ENCODE measurements at places on chromosomes 12 and 14. TPM values are rescaled to one million over a fixed set of nuclear protein-coding genes. Genes with fewer than 3 reads are reported as not detected.

The TMEM121 gene
- polyA plus RNA-seq: 6.5 TPM

The POP5 gene
- 55.0 TPM for polyA plus RNA-seq

The EML5 gene
- polyA plus RNA-seq: 3.5 TPM

The FAM186B gene
- 3.2 TPM for polyA plus RNA-seq

The MFAP5 gene
- polyA plus RNA-seq: 3.5 TPM

The CNTN1 gene
- polyA plus RNA-seq: 68.1 TPM

The TMEM30B gene
- polyA plus RNA-seq: 15.1 TPM

The CBLN3 gene
- 3.5 TPM for polyA plus RNA-seq

DNA sequence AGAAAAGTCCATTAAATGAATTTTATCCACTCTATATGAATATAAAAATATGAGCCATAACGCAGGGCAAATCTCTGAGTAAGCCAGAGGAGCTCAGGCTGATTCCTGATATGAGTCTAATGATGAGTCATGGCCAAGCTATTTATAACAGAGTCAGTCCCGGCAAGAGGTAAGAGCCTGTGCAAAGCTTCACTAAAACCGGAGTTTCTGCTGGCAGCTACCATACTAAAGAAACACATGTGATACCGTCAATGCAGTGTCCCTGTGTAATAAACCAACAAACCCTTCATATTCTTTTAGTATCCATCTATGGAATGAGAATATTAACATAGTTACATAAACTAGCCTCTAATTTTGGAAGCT, 319.4 kb downstream of the KCNC2 start:
- DNase-seq: no peak

DNA sequence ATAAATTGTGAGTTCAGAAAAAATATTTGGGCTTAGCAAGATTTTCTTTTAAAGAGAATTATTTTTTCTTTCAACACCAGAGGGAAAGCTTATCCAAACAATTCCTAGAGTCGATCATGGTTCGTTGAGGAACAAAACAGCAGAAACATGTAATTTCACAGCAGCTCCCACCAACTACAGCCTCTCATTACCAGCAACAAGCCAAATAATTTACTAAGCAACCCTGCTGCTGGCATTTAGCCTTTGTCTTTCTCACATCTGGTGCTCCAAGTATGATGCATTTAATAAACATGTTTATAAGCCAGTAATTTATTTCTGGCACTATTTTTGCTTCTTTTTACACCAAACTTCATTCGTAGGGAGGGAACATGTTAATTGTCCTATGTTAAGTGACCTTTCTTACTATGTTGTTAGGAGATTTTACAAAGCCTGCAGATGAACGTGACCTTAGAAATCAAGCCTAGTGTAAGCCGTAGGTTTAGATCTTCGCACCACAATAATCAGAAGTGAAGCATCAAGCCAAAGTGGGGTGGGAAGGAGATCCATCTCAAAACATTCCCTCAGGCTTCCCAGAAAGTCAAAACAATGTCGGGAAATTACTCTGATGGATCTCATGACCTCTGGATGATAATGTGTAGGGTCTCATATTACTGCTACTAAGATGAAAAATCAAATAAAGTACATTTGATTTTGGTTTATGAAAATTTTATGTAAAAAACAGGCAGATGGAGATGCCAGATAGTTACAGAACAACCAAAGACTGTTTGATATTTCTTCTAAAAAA, 128.4 kb downstream of the RPAP3 start:
- no peak for DNase-seq

- DNase-seq: no peak
These were observed 38.5 kb upstream of the CRACR2A start for GRCh38 chr12:3791256-3791874.

GRCh38 chr14:92670643-92671366, 77.6 kb downstream of the LGMN start:
- no peak for DNase-seq

DNA sequence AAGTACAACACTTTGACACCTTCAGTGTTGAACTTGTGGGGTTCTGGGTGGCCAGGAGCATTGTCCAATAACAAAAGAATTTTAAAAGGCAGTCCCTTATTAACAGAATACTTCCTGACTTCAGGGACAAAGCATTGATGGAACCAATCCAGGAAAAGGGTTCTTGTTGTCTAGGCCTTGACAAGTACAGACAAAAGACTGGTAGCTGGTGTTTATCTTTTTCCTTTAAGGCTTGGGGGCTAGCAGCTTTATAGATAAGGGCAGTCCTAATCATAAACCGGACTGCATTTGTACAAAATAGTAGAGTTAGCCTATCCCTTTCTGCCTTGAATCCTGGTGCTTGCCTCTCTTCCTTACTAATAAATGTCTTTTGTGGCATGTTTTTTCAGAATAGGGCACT, 27.4 kb downstream of the FAM177A1 start:
- DNase-seq: no peak

GRCh38 chr14:105519946-105520698, 6.3 kb upstream of the TMEM121 start:
- DNase-seq: no peak

- DNase-seq: no peak
These were observed 17.6 kb upstream of the GPR33 start for GRCh38 chr14:31505411-31505810.

GRCh38 chr14:64442300-64442988, 22.9 kb upstream of the AKAP5 start:
- no peak for DNase-seq

GRCh38 chr14:22979748-22980392, 2.5 kb downstream of the AJUBA start:
- DNase-seq: no peak

GRCh38 chr14:102717276-102717675, 60.0 kb upstream of the TRAF3 start:
- DNase-seq: no peak

- DNase-seq: no peak
These were observed 63.9 kb downstream of the IPO8 start for GRCh38 chr12:30631740-30632139.

DNA sequence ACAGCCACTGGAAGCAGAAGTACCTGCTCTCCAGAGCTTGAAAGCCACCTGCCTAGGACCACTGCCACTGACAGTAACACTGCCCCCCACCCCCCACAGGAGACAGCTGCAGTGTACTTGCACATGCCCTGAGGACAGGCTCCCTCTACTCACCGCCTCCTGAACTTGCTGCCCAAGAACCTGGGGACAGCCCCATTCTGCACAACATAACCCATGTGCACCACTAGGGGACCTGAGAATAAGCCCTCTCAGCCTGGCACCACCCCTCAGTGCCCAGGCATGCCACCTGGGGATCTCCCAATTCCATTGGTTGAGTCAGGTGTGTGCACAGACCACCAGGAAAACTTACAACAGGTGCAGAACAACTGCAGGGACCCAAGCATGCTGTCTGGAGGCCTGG, 67.1 kb upstream of the KIF21A start:
- no peak for DNase-seq

GRCh38 chr12:13376610-13377373, 180.3 kb downstream of the EMP1 start:
- DNase-seq: no peak

DNA sequence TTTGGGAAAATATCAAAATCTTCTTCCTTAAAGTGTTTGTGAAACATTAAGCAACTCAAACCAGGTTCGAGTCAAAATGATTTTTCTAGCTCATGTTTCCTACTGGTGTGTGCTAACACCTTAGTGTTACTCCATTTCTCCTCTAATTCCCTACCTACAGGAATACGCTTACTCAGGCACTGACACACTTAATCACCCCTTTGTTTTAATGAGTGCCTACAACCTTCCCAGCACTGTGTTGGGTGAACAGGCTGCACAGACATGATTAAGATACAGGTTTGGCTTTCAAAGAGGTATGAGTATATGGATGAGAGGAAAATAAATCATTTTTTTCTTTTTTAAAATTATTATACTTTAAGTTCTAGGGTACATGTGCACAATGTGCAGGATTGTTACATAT, 15.6 kb upstream of the PZP start:
- DNase-seq: no peak

DNA sequence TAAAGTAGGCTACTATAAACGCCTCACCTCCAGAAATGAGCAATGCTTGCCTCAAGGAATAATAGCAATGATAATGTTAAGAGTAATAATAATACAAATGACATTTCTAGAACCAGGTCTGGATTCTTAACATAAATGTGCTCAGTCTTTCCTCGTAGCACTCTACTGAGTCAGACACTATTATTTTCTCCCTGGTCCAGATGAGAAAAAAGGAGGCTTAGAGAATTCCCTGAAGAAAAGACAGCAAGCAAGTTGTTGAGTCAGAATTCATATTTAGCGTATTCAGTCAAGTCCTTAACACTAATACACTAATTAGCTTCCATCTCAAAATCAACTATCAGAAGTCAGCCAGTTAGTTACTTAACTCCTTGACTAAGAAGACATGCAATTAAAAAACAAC, 13.2 kb downstream of the KCNC2 start:
- DNase-seq: no peak

GRCh38 chr14:95304342-95304741, 15.4 kb downstream of the CLMN start:
- DNase-seq: no peak

DNA sequence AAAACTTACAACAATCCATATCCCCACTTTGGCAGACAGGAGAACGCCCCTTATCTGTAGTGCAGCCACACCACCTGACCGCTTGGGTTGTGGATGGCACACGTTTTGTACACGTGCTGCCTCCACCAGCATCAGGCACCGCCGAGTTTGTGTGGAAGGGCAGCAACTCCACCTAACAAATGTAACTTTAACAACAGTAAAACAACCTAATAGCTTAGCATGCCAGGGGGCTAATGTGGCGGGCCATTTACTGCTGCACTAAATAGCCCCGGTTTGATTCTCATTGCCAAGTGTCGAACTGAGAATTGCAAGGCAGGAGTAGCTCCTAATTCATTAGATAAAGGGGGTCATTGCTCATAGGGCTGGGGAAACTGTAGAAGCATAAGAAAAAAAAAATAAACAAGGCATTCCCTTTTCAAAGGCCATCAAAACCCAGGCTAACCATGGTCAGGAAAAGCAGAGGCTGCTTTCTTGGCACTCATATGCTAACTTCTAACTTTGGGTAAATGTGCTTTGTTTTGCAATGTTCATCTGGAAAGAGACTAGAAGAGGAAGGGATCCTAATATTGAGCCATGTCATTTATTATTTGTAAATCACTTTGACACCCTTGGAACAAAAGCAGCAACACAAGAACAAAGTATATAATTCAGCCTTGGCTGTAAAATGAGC, 279.7 kb upstream of the SOX5 start:
- DNase-seq: no peak

DNA sequence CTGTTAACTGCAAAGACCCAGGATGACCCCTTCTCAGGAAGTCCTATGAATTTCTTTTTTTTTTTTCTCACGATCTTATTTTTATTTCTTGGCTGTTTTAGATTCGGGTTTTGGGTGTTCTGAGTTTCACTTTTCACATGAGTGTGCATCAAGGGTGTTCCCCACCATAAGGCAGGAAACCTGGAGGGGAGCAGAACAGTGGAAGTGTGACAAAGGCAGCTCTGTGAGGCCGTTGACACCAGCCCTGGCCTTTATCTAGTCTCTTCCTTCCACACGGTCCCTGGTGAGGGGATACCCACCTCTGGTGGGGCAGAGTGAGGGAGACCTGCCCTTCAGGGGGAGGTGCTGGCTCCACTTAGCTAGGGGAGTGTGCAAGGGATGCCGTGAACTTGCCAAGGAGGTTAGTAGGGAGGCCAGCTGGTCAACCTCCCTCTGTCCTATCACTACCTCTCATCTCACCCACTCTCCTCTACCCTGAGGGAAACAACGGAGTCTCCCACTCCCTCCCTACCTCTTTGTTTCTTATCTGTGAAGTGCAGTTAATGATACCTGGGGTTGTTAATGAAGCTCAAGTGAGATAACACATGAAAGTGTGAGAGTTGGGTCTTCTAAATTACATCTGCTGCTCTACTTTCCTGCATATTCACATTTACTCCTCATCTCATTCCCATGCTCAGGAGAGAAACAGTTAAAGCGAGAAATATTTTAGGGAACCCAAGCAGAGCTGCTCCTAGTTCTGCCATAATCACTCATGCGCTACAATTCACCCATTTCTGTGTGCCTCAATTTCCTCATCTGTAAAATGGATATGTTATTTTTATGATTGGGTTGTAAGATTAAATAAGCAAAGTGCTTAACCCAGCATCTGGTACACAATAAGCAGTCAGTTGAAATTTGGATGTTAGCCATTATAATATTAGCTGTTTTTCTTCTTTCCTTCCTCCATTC, 4.4 kb upstream of the GALNT6 start:
- DNase-seq: no peak

DNA sequence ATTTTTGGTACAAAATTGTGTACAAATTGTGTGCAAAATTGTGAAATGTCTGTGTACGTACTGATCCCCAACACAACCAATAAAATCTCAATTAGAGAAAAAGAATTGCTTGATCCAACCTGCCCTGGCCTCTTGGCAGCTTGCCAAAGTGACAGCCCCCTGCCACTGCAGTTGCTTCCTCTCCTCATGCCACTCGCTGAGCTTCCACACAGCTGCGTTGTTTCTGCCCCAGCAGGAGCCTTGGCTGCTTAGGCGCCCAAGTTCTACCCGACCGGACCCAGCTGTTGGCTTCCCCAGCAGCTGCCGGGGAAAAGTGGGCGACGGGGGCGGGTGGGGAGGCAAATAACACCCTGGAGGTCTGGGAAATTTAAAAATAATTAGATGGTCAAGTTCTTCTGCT, 171.8 kb upstream of the ATF7IP start:
- DNase-seq: no peak

GRCh38 chr12:116199160-116199706, 78.3 kb downstream of the MED13L start:
- no peak for DNase-seq

DNA sequence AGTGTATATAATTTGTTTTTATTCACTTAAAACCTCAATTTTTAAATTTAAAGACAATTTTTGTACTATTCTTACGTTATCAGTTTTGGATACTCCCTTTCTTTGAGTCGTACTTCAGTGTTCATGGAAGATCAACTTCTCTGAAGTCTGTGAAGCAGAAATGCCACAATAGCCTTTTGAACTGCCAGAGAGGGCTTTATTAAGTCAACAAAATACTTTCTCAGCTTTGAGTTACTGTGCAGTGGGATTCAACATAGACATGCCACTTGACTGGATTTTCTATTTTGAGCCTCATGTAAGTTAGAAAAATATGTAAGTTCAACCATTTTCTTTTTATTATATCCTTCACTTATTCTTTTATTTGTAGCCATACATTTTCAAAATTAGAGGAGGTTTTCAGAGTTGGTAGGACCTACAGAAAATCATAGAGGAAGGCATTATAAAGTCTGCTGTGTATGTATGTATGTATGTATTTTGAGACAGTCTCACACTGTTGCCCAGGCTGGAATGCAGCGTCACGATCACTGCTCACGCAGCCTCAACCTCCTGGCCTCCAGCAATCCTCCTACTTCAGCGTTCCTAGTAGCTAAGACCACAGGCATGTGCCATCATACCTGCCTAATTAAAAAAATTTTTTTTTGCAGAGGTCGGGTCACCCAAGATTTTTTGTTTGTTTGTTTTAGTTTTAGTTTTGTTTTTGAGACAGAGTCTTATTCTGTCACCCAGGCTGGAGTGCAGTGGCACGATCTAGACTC, 31.3 kb upstream of the BCAT1 start:
- DNase-seq: no peak

DNA sequence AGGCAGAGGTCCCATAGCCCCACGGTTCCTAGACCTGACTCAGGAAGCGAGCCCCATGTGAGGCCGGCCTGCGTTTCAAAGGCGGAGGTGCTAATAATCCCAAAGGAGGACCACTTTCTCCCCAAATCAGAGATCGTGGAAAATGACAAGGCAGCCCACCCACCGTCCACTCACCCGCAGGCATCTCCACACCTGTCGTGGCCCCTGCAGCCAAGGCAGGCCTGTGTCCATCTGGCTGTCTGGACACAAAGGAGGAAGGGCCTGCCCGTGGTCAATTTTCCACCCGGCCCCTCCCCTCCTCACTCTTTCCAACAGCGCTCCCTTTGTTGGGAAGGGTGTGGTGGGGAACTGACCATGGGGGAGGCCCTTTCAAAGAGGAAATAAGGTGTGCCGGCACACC, 125.3 kb upstream of the TMEM132D start:
- DNase-seq: no peak
